Ovary (tissue), 10 donors: ENCODE measurements at places on chromosomes 2 and 18. TPM values are rescaled to one million over a fixed set of nuclear protein-coding genes. Genes with fewer than 3 reads are reported as not detected.

PIEZO2 gene
- 3.2 TPM for total RNA-seq

MYO5B gene
- total RNA-seq: 3.3 TPM

SYT4 gene
- total RNA-seq: 7.4 TPM

CD8B2 gene
- total RNA-seq: 0.07 TPM

EIPR1 gene
- 7.6 TPM for total RNA-seq

CSRNP3 gene
- total RNA-seq: 9.6 TPM

WDR12 gene
- 7.7 TPM for total RNA-seq

MC4R gene
- total RNA-seq: not detected

FBXO15 gene
- total RNA-seq: 0.40 TPM

HOXD1 gene
- 0.48 TPM for total RNA-seq

NEURL3 gene
- total RNA-seq: not detected

TXNDC2 gene
- 0.15 TPM for total RNA-seq

HOXD10 gene
- total RNA-seq: 0.38 TPM

PHOSPHO2 gene
- 5.4 TPM for total RNA-seq

DOCK10 gene
- 35.4 TPM for total RNA-seq

SERPINB11 gene
- not detected for total RNA-seq

TMEM182 gene
- total RNA-seq: 2.4 TPM

GALNT5 gene
- not detected for total RNA-seq

DNER gene
- total RNA-seq: 1.3 TPM

MYO3B gene
- total RNA-seq: 0.42 TPM

SLC4A5 gene
- 6.3 TPM for total RNA-seq

LIMS4 gene
- 2.4 TPM for total RNA-seq

DNAJC5G gene
- 0.56 TPM for total RNA-seq

CNOT11 gene
- total RNA-seq: 26.9 TPM

ACMSD gene
- not detected for total RNA-seq

AMER3 gene
- total RNA-seq: not detected

UGT1A9 gene
- not detected for total RNA-seq

GNLY gene
- 2.1 TPM for total RNA-seq

DPY30 gene
- total RNA-seq: 37.7 TPM

RESP18 gene
- total RNA-seq: not detected

DNAH7 gene
- total RNA-seq: 27.3 TPM

MEP1B gene
- total RNA-seq: 0.72 TPM

CCDC85A gene
- total RNA-seq: 6.8 TPM

EGR4 gene
- total RNA-seq: not detected

DUSP2 gene
- 1.7 TPM for total RNA-seq

DIPK1C gene
- total RNA-seq: 0.05 TPM

LOXL3 gene
- 5.8 TPM for total RNA-seq

HTR2B gene
- total RNA-seq: not detected

EDAR gene
- not detected for total RNA-seq

LRP1B gene
- total RNA-seq: 0.57 TPM

RIT2 gene
- total RNA-seq: not detected

ERBB4 gene
- 22.3 TPM for total RNA-seq

ZNF396 gene
- 1.7 TPM for total RNA-seq

PRSS56 gene
- 0.27 TPM for total RNA-seq

AQP12B gene
- total RNA-seq: 0.18 TPM

SLC9A4 gene
- total RNA-seq: not detected

USP14 gene
- 40.5 TPM for total RNA-seq

C2orf66 gene
- total RNA-seq: not detected

HOXD11 gene
- not detected for total RNA-seq

SCYGR4 gene
- not detected for total RNA-seq

ANKRD53 gene
- total RNA-seq: 4.5 TPM

LDLRAD4 gene
- total RNA-seq: 4.1 TPM
